DMS79 treated with DMSO at 0.1 percent for 48 hours (cell line): ENCODE measurements at places on chromosomes 12 and 14.

DNA sequence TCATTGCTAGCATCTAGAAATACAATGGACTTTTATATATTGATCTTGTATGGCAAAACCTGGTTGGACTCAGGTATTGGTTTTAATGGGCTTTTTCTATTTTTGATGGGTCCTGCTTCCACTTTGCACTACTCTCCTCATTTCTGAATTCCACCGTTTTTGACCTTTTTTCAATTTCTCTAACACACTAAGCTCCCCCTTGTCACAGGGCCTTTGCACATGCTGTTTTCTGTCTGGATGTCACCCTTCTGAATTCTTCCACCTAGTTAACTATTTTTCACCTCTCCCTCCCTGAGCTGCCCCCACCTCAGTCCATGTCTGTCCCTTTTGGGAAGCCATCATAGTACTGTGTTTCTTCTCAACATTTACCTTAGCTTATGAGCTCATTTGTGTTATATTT, 112.7 kb upstream of the FRMD6 start:
- DNase-seq = no peak

- DNase-seq = no peak
Measured at GRCh38 chr12:52643233-52644077, 8.6 kb downstream of the KRT2 start.

GRCh38 chr12:4496145-4496838, 42.4 kb upstream of the RAD51AP1 start:
- no peak for DNase-seq

GRCh38 chr12:110640275-110641025, 26.5 kb downstream of the TCTN1 start:
- DNase-seq = no peak

DNA sequence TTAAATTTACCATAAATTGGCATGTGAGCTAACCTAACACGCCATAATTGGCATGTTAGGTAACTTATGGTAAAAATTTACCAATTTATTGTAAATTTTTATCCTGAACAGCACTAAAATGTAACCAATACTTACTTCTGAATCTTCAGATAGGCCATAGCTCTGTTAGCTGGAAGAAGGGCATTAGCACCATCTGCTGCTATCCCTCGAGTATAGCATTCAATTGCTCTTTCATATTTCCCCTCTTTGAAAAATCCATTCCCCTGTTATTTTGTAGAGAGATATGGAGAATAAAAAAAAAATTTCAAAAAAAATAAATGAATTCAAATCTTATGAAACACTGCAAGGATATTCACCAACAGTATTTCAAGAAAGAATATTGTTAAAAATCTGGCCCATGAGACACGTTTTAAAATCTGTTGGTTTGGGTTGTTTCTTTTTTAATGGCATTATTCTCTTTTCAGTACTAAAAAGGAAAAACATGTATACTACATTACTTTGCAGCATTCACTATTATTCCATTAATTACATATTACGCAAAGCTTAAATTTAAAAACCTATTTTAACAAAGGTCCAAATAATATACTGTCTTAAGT, 19.1 kb downstream of the RPAP3 start:
- DNase-seq = no peak
